Activated T-cell treated with anti-CD3 and anti-CD28 coated beads, Interleukin-2, amount 50 U/mL, for 72 hours (primary cell): ENCODE measurements at places on chromosomes 2 and 18.

GRCh38 chr18:50832754-50833153 lies 12.9 kb upstream of the MRO start:
- no peak for DNase-seq

DNA sequence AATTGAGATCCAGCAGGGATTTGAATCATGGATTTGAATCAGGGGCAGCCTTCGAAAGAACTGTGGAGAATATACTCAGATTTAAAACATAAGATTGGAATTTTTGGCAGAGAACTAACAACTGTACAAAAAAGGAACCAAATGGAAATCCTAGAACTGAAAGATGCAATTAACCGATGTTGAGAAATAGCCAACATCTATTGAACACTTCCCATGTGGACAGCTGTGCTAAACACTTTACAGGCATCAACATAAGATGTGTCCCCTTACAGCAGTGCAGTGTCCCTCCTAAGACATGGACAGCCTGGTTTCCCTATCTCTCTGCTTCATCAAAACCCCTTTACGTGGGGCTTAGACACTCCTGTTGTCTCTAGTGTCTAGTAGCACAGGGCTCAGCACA lies 3.7 kb upstream of the IL1RN start:
- no peak for DNase-seq

DNA sequence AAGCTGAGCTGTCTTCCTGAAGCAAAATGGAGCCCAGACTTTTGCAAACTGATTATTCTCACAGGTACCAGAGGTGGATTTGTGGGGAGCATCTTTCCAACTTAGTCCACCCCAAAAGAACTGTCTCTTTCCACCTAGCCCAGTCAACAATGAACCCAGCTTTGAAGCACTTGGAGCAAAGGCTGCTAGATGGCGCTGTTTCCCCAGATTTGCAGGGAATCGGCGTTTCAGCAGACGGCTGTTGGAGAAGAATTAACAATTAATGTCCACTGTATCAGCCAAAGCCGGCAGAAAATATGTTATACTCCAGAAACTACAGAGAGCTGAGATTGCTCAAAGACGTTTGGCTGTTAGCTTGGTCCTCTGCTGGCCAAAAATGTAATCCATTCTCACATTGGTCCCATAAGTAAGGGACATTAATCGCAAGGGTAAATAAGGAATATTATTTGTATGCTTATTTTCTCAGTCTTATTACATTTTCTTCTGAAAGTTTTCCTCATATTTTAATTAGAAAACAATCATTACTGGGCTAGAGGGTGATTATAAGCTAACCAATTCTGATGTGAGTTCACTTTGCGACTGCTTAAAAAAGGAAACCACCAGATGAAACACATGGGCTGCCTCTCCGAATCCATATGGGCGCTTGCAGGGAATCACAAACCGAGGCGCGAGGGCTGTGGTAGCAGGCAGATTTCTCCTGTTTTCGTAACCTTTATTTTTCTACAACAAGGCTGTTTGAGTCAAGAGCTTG lies 423.8 kb upstream of the MEX3C start:
- DNase-seq: peak; percentile 48

DNA sequence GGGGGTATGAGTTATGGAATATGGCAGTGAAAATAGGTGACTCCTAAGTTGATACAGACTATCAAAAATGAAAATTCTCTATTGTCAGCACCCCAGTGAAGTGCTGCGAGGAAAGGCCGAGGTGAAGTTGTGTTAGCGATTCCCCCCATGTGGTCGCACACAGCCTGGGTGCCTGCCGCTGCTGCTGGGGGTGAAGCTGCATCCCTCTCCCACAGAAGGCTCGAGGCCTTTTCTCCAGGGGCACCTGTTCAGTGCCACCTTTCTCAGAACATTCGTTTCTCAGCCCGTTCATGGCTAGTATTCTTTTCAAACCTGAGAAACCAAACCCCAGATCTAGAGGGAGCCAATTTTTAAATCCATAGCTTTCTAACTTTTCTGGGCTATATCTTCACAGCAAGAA lies 23.8 kb downstream of the HK2 start:
- DNase-seq: no peak

DNA sequence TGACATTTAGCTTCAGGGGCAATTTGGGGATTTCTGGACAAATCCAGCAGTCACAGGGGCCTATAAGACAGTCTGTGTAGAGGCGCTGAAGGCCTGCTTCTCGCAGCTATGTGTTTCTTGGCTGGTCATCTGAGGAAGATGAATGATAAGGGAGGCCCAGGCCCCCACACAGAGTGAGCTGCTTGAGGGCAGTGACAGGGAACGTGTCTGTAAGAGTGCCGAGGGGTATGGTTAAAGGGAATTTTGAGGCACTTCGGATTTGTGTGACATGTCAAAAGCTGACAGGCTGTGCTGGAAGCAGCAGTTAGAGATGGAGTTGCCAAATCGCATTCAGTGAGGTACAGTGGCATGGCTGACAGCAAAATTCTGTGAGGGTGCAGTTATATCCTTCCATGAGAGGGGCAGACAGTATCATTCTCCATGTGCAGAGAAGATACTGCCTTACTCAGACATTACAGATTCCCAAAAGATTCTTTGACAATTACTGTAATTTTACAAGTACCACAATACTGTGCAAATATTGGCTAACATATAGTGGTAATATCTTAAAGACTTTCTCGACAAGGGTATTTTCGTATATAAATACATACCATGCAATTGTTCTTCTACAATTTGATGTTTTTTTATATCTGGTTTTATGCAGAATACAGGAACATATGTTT lies 74.0 kb downstream of the CERS6 start:
- DNase-seq: no peak

GRCh38 chr2:9640403-9641104 lies 9.8 kb upstream of the YWHAQ start:
- no peak for DNase-seq

DNA sequence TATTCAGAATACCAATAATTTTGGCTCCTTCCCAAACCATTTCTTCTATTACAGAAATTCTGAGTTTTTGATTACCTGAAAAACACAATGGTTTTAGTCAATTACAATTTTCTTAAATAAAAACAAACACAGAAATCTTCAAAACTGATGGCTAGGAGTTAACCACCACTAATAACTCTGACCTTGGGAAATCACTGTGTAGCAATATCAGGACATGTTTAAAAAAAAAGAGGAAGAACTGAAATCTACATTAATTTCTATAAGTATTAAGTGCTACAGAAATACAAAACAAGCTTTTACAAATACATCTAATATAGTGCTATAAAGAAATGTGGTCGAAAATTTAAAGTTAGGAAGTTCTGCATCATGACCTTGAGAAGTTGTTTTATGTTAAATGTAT lies 14.9 kb downstream of the L3MBTL4 start:
- DNase-seq: no peak

DNA sequence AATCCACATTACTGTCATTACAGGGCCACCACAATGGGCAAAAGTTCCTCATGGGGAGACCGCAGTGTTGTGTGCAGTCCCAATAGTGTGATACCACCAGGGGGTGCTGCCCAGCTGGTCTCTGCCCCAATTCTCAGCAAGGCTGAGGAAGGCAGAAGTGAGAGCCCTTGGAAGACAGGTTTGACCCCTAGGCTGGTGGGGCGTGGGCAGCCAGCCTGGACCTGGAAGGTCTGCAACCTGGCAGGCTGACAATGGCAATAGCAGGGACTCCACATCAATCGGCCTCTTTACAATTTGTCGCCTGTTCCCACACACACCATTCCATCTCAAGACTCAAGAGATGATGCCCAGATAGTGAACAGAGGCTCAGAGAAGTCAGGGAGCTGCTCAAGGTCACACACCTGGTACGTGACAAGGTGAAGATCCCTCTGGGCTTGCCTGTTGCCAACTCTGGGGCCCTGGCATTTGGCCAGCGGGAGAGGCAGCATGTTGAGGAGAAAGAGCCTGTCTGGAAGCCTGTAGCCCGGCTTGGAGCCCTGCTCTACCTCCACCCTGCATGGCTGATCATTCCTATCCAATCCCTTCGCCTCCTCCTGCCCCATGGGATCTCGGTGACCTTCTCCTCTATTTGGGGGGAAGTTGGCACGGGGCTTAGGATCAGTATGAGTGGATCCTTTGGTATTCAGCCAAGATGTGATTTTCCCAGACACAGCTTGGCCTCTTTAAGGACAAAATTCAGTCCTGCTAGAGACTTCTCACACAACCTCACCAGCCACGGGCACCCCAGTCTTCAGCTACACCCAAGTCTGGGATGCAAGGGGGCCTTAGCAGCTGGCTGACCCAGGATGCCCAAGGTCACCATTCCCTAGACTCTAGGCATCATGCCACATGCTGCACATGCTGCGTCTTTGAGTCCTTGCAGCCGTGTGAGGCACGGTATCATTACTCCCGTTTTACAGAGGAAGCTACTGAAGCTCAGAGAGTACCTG lies 2.9 kb upstream of the ATOH8 start:
- peak; percentile 67 for DNase-seq

DNA sequence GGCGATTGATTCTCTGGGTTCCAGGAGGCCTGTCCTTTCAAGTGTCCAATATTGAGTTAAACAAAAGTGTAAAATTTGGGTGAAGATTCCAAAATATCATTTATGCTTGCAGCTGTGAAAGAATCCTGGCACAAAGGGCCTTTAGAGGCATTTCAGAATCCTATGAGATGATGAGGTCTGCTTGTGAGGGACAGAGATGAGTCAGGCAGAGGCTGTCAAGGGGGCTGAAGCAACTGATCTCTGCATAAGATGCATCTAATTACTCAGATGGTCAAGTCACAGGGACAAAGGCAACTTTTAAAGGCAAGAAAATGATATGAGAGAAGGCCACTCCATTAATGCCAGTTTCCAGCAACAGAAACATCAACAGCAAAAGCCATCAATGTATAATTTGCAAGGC lies 78.8 kb downstream of the FHOD3 start:
- DNase-seq: no peak

GRCh38 chr2:147364597-147364996 lies 480.2 kb upstream of the ACVR2A start:
- no peak for DNase-seq

DNA sequence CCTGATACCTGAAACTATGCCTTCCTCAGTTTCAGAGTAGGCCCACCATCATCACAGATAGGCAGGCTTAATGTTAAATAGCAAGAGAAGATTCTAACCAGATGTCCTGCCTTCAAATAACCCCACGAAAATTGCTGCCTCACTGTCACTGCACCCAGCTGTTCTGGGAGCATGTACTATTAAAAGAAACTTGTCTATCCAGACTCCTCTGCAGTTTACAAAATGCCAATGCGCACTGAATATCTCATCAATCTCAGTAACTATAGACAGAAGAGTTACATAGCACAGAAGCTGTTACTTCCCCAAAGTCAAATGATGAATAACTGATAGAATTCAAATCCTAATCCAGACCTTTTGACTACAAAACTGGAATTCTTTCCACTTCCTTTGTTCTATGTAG lies 43.9 kb downstream of the WDR75 start:
- no peak for DNase-seq

DNA sequence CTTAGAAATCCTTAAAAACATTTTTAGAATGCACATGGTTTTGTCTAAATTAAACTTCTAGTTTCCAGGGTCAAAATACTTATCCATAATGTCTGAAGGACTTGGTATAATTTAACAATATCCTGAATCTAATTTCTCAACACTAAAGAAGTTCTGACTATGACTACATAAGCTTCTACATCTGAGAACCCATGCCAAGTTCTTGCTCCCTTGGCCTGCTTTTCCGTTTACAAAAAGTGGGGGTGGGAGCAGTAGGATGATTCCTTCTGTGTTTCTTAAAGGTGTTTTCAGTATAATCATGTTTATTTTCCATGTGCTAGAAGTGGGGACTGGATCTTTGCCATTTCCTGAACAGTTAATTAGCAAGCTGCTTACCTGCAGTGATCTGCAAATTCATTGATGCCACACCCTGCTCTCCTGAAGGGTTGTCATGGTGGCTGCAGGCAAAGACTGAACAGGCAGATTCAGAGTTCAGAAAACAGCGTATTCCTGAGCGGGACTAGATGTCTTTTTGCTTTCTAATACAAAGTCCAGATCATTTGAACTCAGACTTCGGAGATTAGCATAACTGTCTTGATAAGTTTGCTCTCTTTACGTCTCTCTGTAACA lies 36.2 kb downstream of the ADNP2 start:
- DNase-seq: no peak
